Naive thymus-derived CD8-positive, alpha-beta T cell (primary cell): ENCODE measurements at places on chromosomes 2 and 18.

GRCh38 chr2:113757138-113757657 lies 756 bp upstream of the SLC35F5 start:
- peak overlapping the region; percentile 98 for H3K4me3 ChIP-seq
- H3K36me3 ChIP-seq: peaks cover 3% of the 10 kb centered on the region
- H3K4me1 ChIP-seq: peaks cover 36% of the 10 kb centered on the region
- peak overlapping the region; percentile 99 for H3K27ac ChIP-seq
- DNase-seq: no peak

DNA sequence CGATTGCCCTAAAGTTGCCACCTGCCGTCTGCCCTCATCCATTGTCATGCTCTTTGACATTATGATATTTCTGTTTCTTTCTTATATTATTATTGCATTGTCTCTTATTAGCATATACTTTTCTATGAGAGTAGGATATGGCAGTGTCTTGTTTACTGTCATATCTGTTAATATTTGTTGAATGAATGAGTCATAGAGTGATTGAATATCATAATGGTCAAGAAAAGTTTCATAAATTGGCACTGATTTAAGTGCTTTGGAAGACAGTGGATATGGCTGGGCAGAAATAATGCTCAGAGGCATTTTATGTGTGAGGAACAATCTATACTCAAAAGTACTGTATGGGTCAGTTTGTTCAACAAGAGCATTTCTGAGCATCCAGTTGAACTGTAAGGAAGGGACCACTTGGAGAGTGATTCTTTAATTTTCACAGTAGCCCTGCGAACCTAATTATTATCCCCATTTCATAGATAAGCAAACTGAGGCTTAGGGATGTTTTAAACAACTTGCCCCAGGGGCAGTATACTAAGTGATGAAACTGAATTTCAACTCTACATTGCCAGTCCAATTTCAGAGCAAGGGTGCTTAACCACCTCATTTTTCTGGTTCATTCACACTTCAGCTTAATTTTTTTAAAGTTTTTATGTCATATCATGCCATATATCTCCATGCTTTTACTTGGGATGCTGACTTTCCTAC lies 175.5 kb upstream of the FOSL2 start:
- no peak overlapping the region for H3K27ac ChIP-seq
- no peak for DNase-seq
- H3K4me1 ChIP-seq: no peaks in the 10 kb centered on the region
- H3K27me3 ChIP-seq: no peaks in the 10 kb centered on the region
- no peak overlapping the region for H3K4me3 ChIP-seq

GRCh38 chr2:38345323-38346038 lies 31.6 kb downstream of the ATL2 start:
- H3K27ac ChIP-seq: no peak overlapping the region
- H3K27me3 ChIP-seq: no peaks in the 10 kb centered on the region
- no peak for DNase-seq
- H3K4me1 ChIP-seq: peaks cover 5% of the 10 kb centered on the region
- H3K4me3 ChIP-seq: no peak overlapping the region

- peaks cover 80% of the 10 kb centered on the region for H3K4me1 ChIP-seq
- no peak overlapping the region for H3K4me3 ChIP-seq
- peak overlapping the region; percentile 97 for H3K27ac ChIP-seq
- no peak for DNase-seq
- no peaks in the 10 kb centered on the region for H3K27me3 ChIP-seq
These were observed 107.7 kb downstream of the HDAC4 start for GRCh38 chr2:239292959-239293774.

DNA sequence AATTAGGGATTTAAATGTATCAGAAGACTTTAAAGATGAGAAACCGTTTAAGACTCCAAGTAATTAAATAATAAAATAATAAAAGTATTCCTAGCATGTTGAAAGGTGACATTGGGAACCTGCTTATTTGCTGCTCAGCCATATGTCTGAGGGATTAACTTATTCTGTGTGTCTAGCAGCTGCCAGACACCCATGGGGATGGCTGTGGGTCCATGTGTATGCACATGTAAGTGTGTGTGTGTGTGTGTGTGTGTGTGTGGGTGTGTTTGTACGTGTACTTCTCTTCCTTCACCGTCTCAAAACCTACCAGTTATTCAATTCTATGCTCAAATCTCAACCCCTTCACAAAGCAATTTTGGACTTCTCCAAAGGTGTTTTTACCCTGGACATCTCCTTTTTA lies 124.5 kb downstream of the SETBP1 start:
- H3K4me3 ChIP-seq: no peak overlapping the region
- DNase-seq: no peak
- no peaks in the 10 kb centered on the region for H3K36me3 ChIP-seq
- peaks cover 1% of the 10 kb centered on the region for H3K27me3 ChIP-seq

- H3K27me3 ChIP-seq: peaks cover 6% of the 10 kb centered on the region
- H3K4me1 ChIP-seq: no peaks in the 10 kb centered on the region
- H3K4me3 ChIP-seq: no peak overlapping the region
- no peak for DNase-seq
- H3K27ac ChIP-seq: no peak overlapping the region
These were observed 391.0 kb downstream of the TMX3 start for GRCh38 chr18:68323921-68324320.

DNA sequence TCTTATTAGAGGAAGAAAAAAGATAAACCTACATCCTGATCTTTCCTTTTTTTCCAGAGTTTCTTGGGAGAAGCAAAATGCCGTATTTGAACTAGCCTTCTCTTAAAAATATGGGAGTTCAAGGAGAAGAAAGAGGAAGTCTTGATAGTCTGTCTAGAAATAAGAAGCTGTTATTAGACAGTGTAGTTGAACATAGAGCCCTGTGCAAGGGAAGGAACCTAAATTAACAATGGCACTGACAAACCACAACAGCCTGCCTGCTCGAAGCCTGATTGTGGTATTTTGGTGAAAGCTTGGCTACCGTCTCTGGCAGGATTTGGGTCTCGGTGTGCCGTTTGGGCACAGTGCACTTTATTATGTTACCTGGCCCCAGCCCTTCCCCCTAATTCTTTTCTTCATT lies 17.1 kb downstream of the SMARCAL1 start:
- no peak overlapping the region for H3K27ac ChIP-seq
- H3K27me3 ChIP-seq: no peaks in the 10 kb centered on the region
- no peak for DNase-seq

DNA sequence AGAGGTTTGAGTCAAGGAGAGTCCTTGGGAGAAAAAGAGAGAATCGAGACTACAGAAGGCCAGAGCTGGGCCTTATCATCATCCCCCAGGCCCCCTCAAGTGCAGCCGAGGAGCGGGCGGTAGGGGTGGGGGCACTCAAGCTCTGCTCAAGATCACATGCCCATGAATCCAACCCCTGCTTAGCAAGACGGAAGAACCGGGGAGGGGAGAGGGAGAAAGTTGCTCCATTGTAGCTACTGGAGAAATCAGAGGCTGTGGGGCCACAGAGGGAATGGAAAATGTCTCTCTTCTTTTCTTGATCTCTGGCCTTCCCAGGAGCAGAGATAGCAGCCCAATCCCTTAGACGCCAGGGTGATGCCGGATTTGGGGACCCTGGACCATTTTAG lies 14.6 kb downstream of the SLC4A3 start:
- no peaks in the 10 kb centered on the region for H3K36me3 ChIP-seq
- no peaks in the 10 kb centered on the region for H3K4me1 ChIP-seq
- H3K27ac ChIP-seq: peak overlapping the region; percentile 56
- no peak for DNase-seq
- H3K4me3 ChIP-seq: no peak overlapping the region

- no peaks in the 10 kb centered on the region for H3K36me3 ChIP-seq
- H3K4me3 ChIP-seq: no peak overlapping the region
- no peaks in the 10 kb centered on the region for H3K27me3 ChIP-seq
These were observed 24.1 kb downstream of the IGFBP2 start for GRCh38 chr2:216657086-216657855.

GRCh38 chr18:78080761-78081160 lies 831.1 kb downstream of the GALR1 start:
- no peaks in the 10 kb centered on the region for H3K4me1 ChIP-seq
- H3K4me3 ChIP-seq: no peak overlapping the region
- no peak overlapping the region for H3K27ac ChIP-seq
- no peak for DNase-seq

DNA sequence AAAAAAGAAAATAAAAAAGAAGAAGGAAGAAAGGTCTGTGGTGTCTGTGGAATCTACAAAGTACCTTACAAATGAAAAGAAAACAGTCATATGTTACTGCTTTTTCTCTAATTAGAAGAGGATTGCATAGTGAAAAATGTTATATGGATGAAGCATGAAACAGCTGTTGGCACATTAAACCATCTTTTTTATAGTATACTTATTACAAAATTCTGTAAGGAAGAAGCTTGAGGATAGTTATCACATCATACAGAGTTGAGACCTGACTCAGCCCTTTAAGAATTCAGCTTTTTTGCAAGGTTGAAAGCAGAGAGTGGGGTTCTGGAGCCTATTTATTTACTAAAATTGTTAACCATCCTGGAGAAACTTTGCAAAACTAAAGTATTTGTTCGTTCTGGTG lies 222.7 kb downstream of the PHLPP1 start:
- H3K27ac ChIP-seq: no peak overlapping the region
- H3K4me1 ChIP-seq: no peaks in the 10 kb centered on the region
- H3K27me3 ChIP-seq: no peaks in the 10 kb centered on the region
- no peak for DNase-seq

GRCh38 chr2:69957965-69958364 lies 3.5 kb downstream of the ASPRV1 start:
- DNase-seq: no peak
- no peak overlapping the region for H3K27ac ChIP-seq
- no peaks in the 10 kb centered on the region for H3K4me1 ChIP-seq
- no peaks in the 10 kb centered on the region for H3K27me3 ChIP-seq
- H3K36me3 ChIP-seq: no peaks in the 10 kb centered on the region

GRCh38 chr2:143632751-143633374 lies 503.6 kb downstream of the ARHGAP15 start:
- H3K27ac ChIP-seq: no peak overlapping the region
- H3K4me1 ChIP-seq: peaks cover 12% of the 10 kb centered on the region
- no peak for DNase-seq
- no peak overlapping the region for H3K4me3 ChIP-seq
- peaks cover 78% of the 10 kb centered on the region for H3K36me3 ChIP-seq

DNA sequence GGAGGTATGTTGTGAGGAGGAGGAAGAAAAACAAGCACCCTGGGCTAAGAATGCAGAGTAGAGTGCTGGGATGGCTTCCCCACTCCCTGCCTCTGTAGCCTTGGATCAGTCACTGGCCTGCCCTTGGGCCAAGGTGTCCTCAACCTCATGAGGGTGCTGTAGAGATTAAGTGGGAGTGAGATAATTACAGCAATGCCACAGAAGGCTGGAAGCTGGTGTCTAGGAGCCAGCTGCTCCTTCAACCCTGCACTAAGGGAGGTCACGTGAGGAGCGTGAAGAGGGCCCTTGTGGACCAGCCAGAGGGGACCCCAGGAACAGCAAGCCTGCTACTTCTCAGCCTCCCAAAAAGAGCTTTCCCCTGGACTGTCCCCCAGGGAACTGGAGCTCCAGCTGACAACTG lies 95.2 kb downstream of the TTC32 start:
- no peaks in the 10 kb centered on the region for H3K36me3 ChIP-seq
- peaks cover 9% of the 10 kb centered on the region for H3K27me3 ChIP-seq
- H3K4me3 ChIP-seq: no peak overlapping the region
- no peak for DNase-seq
- no peaks in the 10 kb centered on the region for H3K4me1 ChIP-seq
- H3K27ac ChIP-seq: no peak overlapping the region

DNA sequence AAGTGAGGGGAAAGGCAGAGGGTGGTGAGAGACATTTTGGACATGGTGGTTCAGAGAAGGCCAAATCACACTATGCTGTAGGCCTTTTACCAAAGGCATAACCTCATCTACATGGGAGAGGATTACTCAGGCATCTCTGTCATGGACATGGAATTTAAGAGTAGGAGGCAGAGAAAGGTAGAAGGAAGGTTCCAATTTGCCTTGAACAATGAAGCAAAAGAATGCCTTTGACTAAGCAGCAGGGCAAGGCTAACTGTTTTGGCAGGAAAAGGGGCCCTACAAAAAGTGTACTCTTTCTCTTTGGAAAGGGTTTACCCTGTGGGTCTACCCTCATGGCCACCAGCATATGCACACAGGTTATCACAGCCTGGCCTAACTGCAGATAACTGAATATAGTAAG lies 45.6 kb upstream of the RNU4ATAC start:
- H3K27ac ChIP-seq: peak overlapping the region; percentile 39
- peaks cover 27% of the 10 kb centered on the region for H3K4me1 ChIP-seq
- peaks cover 32% of the 10 kb centered on the region for H3K36me3 ChIP-seq
- H3K4me3 ChIP-seq: no peak overlapping the region

GRCh38 chr2:172606285-172606684 lies 50.4 kb downstream of the PDK1 start:
- peaks cover 14% of the 10 kb centered on the region for H3K4me1 ChIP-seq
- no peaks in the 10 kb centered on the region for H3K27me3 ChIP-seq
- no peak for DNase-seq
- no peak overlapping the region for H3K4me3 ChIP-seq
- no peak overlapping the region for H3K27ac ChIP-seq

- H3K27ac ChIP-seq: peak overlapping the region; percentile 98
- H3K4me1 ChIP-seq: peaks cover 60% of the 10 kb centered on the region
- peak; percentile 55 for DNase-seq
- H3K4me3 ChIP-seq: peak overlapping the region; percentile 40
These were observed 19.8 kb downstream of the BIN1 start for GRCh38 chr2:127086990-127087790.

GRCh38 chr2:201420442-201421113 lies 30.7 kb downstream of the TRAK2 start:
- H3K27ac ChIP-seq: peak overlapping the region; percentile 49
- no peaks in the 10 kb centered on the region for H3K36me3 ChIP-seq
- no peak for DNase-seq
- no peaks in the 10 kb centered on the region for H3K27me3 ChIP-seq
- H3K4me1 ChIP-seq: peaks cover 69% of the 10 kb centered on the region

DNA sequence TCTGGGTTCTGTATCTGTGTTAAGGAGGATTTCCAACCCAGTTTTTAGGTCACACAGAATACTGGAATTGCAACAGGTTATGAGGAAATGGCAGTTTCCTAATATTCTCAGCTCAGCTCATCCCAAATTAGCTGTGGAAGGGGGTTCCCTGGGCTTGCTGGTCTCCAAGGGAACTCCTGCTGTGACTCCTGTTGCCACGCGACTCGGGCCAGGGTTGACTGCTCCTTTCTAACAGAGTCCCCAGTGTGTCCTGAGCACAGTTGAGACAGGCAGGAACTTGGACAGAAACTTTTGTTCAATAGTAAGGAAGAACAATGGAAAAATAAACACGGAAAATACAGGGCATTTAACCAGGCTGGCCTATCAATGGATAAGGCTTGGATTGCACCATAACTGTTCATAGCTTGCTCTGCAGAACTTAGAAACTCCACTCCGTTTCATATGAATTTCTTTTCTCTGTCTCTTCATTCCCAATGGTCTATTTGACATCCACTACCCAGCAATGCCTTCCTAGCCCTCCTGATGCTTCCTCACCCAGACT lies 3.8 kb upstream of the ROCK2 start:
- no peak for DNase-seq
- no peaks in the 10 kb centered on the region for H3K36me3 ChIP-seq
- no peak overlapping the region for H3K27ac ChIP-seq
